ENCODE measurements at places on chromosomes 12 and 14.

DNA sequence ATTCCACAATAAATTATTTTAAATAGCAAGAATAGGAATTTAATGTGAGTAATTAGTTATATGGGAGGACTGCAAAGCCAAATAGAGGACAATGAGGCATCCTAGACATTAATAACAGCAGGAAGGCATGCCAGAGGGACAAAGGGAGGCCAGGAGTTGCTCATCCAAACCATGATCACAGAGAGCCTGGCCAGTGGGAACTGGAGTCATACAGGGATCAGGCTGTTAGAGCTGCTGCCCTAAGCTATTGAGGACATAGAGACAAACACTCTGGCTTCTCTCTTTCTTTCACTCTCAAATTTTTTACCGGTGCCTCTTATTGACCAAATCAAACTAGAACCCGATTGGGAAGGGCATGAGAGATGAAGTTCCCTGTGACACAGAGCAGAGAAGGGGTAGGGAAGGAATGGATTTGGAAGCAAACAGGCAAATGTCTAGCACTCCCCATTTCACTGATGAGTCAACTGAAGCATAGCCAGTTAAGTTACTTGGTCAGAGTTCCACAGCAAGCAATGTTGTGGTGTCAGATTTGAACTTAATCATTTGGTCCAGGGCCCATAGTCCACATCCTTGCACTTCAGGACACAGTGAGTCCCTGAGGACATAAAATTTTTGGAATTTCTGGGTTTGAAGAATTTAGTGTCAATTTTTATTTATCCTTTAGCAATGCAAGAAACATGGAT is 17.9 kb upstream of the CFAP54 start:
- DNase-seq, result no peak

DNA sequence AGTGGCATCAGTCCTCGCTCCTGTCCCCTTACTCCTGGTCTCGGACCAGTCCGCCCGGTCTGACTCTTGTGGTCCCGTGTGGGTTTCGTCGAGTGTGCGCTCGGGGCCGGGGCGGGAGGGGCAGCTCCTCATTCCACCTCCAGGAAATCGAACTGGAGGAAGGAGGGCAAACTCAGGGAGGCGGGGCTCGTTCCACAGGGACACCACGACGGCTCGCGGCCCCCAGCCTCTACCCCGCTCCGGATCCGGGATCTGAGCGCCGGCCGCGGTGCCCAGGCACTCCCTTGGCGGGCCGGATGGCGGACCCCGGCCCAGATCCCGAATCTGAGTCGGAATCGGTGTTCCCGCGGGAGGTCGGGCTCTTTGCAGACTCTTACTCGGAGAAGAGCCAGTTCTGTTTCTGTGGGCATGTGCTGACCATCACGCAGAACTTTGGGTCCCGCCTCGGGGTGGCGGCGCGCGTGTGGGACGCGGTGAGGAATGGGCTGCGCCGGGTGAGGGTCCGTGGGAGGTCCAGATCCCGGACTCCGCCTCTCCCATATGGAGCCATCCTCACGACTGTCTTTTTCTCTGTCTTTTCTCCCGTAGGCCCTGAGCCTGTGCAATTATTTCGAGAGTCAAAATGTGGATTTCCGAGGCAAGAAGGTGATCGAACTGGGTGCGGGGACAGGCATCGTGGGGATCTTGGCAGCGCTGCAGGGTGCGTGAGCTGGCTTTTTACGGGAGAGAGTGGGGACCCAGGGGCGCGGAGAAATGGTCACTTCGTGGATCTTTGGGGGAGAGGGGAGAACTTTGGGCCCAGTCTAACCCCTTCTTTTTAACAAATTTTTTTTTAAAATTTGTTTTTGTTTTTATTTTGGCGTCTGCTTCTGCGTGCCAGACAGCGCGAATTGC is at the start of gene EEF1AKMT3:
TSS of gene EEF1AKMT3 (plus strand) at position 186 of the 894 bp plus-strand sequence. CDS start at position 297, 111 bp downstream.
- peak; percentile 74 for DNase-seq

DNA sequence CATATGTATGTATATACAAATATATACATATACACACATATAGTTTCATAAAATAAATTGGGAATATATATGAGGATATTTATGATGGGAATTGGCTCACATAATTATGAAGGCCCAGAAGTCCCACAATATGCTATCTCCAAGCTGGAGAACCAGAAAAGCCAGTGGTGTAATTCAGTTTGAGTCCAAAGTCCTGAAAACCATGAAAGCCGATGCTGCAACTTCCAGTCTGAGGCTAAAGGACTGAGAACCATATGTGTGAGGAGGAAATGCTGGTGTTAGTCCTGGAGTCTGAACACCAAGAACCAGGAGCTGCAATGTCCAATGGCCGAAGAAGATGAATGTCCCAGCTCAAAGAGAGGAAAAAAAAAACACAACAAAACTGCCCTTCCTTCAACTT is 65.5 kb upstream of the PRKD1 start:
- DNase-seq, result no peak

DNA sequence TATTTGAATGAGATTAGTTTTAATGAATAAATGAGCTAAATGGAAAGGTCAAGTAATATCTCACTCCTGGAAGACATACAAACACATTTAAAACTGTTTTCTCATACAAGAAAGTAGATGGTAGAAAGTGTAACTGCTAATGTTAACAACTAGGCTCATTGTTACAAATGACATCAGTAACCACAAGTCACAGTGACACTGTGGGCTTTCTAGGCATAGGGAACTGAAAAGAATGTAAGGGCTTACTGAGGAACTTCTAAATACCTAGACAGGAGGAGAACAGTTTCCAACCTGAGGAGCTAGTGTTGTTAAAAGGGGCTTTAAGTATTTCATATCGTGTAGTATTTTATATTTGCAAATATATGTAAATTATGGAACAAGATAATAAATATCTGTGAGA is 17.5 kb upstream of the ERGIC2 start:
- no peak for DNase-seq

DNA sequence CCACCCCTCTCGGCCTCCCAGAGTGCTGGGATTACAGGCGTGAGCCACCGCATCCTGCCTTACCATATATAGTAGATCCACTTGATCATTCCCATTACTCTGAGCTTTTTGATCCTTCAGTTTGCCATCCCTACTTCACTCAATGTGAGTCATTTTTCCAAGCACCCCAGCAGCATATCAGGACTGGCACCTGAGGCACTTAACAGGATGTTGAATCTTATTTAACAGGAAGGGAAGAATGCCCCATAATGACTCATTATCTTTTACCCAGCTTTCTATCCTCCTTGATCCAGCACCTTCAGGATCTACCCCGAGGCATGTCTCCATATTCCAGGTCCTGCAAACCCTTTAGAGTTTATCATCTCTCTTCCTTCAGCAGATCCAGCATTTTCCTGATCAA is 84.9 kb upstream of the CMKLR1 start:
- DNase-seq, result no peak

- DNase-seq, result no peak
Measured at GRCh38 chr12:68761901-68762630, 16.1 kb downstream of the SLC35E3 start.

DNA sequence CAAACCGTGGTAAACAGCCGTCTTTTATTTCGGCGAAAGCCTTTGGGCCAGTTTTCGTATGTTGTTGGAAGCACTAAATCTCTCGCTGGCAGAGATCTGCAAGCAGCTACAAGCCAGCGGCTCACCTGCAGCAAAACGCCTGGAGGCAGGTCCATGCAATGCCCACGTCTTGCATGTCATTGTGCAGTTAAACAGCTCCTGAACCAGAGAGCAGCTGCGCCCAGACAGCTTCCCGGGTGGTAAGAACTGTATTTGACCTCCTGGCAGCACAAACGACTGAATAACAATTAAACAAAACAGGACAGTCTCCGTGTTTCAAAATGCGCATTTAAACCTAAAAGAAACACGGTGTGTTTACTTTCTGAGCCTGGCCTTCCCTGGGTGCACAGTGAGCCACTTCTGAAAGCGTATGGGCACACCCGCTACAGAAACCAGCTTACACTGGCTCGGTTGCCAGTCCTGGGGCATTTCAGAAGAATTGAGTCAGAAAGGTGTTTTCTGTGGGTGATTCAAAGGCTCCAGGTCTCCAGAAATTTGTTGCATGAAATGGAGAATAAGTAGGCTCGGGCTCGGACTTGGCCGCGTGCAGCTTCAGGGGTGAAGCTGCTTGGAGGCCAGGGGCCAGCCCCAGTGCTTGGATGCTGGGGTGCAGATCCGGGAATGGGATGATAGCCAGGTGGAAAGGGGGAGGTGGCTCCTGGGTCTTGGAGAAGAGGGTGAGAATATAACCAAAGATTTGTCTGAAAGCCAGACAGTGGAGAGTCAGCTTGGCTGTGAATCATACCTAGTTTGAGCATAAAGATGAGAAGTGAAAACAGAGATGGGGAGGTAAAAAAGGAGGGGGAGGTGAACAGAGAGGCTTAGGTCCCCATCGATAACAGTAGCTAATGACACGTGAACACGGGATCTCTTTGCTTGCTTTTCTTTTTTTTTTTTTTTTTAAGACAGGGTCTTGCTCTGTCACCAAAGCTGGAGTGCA is 24.9 kb upstream of the FZD10 start:
- no peak for DNase-seq

- DNase-seq, result no peak
Measured at GRCh38 chr14:54085232-54085761, 128.7 kb upstream of the BMP4 start.

DNA sequence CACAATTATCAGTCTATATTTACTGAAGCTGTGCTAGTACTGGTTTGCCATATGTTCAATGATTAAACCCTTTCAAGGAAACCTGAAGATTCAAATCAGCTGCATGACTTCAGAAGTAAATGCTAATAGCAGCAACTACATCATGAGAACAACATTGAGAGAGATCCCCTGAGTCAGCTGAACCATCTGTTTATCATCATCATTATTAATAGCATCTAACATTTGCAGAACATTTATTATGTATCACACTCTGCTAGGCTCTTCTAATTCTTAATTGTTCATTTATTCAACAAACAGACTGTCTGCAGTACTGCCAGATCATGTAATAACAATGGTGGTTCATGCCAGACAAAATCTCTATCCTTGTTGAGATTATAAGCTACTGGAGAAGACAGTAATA is 157.4 kb downstream of the KLHL28 start:
- no peak for DNase-seq

DNA sequence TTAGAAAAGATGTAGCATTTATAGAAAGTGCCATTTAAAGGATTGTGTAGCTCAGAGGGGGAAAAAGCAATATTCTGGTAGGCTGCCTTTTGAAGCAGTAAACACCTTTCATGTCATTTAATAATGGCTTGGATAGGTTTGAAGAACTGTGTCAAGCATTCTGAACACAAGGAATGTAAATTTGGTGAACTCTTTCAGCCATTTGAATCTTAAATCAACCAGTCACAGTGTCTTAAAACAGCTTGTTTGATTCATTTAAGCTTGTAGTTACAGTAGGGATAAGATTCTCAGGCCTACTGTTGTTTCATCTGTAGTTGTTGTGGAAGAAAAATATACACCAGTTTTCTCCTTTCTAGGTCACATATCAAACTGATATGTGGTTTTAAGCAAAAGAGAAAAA is 299.4 kb upstream of the NOVA1 start:
- no peak for DNase-seq

DNA sequence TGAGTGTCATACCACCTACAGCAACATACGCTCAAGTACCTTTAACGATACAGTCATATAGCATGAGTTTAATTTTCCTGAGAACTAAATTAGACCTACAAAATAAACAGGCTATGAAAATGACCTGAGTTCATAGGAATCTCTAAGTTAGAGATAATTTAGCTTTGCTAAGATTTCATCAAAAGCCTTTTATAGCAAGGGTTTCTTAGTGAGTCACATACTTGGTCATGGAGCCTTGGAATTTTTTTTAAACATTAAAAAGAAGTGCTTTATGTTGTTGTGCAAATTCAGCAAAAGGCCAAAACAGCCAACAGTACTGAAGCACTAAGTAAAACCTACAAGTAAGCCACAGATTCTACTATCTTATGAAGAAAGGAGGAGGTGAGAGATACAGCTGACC is 93.6 kb upstream of the FERMT2 start:
- DNase-seq, result no peak

GRCh38 chr12:104360983-104361707 is 57.6 kb downstream of the EID3 start:
- no peak for DNase-seq

DNA sequence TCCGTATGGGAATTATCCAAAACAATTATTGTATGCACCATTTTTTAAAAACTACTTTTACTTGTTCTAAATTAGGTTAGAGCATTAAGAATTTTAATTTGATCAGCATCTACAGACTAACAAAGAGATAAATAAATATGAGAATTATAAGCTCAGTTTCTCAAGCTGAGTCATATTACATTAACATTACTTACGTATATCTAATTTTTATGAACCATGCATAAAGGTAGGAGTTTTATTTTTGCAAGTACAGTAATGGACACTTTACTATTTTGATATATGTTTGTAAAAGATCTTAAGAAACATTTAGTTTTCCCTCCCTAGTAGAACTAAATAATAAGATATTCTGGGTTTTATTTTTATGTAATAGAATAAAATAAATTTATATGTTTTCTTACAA is 410.1 kb downstream of the TMEM117 start:
- no peak for DNase-seq

GRCh38 chr14:99904506-99904905 is 111.3 kb downstream of the EML1 start:
- no peak for DNase-seq
